ENCODE measurements at places on chromosomes 1 and 21.

DNA sequence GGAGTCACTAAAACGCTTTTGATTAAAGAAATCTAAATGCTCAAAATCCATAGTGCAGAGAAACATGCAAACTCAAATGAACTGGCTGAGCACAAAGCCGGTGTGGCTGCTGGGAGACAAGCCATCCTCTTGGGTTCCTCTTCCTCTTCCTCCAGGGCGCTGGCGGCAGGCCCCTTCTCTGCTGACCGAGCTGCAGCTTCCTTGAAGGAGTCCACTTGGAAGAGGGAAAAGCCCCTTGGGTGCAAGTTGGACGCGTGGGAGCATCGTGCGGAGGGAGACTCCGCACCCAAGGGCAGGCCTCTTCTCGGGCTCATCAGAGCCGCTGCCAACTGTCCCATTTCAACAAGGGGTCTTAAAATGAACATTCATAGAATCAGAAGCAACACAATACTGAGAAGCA is 7.9 kb downstream of the CCNL2 start:
- no peak for DNase-seq

- DNase-seq: peak; percentile 64
Observed at GRCh38 chr1:42380586-42381279, at the start of gene RIMKLA. RIMKLA (plus strand) TSS chr1:42380792; CDS start chr1:42380935, 143 bp downstream.

DNA sequence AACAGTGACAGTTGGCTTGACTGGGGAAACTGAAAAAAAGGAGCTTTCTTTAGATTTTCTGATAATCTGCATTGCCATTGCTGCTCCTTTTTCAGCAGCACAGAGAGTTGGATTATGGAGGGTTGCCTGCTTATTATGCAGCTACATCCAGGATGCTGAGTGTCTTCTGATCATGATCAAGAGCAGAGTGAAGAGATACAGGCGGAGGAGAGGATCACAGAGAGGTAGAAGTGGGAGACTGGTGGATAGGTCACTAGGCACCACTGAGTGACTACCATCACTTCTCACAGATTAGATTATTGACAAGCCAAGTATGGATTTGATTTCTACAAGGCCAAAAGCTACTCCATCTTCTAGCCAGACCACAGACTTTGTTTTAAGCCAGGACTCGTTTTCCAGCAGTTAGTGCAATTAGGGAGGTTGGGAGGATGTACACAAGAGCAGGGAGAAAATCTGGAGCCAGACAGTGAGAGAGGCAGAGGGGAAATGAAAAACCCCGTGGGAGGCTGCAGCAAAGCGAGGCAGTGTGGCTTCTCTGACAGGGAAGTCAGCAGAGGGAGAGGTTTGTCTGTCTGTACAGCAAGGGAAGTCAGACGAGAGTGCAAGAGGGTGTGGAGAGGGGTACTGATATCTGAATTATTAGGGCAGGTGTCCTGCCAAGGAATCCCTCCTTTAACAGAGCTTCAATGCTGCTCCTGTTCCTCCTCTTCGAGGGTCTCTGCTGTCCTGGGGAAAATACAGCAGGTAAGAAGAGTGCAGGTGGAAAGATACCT is at the start of gene CD1E:
CD1E (plus strand) TSS at position 592 of the 773 bp plus-strand sequence; CDS start at position 687, 95 bp downstream.
- no peak for DNase-seq

DNA sequence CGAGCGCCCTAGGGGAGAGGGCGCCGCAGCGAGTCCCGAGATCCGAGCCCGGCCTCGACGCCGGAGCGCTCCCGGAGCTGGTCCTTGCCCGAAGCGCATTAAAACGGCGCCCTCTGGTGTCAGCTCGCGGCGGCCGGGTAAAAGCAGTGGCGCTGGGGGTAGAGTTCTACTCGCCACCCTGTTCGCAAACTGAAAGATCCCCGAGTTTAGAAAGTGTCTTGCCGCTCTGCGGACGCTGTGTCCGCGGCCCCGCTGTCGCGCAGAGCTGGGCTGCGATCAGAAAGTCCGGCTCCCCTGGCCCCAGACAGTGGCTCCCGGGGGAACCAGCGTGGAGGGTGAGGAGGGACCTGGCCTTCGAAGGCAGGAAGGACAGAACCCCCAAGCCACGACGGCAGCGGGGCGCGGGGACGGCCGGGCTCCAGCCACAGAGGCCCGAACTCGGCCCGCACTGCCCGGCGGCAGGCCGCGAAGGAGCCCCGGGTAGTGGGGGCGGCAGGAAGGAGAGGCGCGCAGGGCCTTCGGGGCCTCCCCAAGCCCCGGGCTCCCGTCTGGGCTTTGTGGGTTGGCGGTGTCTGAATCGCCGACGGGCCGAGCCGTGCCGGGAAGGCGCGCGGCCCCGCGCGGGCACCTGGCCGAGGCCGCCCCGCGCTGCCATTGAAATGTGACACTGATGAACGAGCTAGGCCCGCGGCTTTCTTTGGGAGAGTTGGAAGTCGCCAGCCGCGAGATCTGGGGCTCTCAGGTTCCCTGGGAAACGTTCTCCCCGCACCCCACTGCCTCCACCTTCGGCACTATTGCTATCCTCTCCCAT is 39.1 kb upstream of the NFIA start:
- peak; percentile 37 for DNase-seq

GRCh38 chr1:179251675-179252074 is 22.2 kb upstream of the ABL2 start:
- DNase-seq: peak; percentile 63

DNA sequence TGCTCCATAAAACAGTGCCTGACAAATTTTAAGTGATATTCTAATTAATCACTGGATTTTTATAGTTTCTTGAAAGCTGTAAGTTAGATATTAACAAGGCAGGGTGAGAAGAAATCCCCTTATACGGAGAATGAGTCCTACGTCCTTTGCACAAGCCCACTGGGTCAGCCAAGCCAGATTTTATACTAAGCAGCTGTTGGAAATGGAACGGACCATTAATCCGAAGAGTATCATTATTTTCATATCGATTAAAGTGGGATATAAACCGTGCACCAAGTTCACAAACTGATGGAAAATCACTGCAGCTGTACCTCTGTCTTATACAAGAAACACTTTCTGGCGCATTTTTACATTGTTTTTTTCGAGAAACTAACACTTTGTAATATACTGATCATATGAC is 35.2 kb downstream of the SPAG17 start:
- no peak for DNase-seq

DNA sequence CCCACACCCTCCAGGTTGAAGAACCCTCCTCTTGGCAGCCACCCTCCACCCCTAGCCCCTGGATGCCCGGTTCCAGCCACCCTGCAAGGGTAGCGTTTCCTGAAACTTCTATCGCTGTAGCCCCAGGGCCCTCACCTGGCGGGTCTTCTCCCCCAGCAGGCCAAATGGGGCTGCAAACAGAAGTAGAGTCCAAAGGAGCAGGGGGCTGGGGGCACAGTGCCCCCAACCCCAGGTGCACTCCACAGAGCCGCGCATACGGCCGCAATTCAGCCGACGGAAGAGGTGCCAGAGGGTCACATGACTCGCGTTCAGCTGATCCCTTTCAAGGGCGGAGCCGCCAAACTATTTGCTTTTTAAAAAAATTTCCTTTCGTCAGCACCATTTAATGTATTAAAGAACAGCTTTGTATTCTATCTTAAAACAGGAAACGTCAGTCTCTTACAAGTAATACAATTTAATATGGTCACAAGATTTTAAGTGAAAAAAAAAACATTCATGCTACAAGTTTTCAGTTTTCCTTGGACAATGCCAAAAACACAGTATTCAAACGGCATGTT is at the start of gene GLMP:
GLMP (minus strand) TSS at position 289 of the 557 bp plus-strand sequence; CDS start at position 255, 34 bp downstream.
- no peak for DNase-seq

GRCh38 chr1:8858112-8858668 is 20.3 kb downstream of the ENO1 start:
- no peak for DNase-seq

DNA sequence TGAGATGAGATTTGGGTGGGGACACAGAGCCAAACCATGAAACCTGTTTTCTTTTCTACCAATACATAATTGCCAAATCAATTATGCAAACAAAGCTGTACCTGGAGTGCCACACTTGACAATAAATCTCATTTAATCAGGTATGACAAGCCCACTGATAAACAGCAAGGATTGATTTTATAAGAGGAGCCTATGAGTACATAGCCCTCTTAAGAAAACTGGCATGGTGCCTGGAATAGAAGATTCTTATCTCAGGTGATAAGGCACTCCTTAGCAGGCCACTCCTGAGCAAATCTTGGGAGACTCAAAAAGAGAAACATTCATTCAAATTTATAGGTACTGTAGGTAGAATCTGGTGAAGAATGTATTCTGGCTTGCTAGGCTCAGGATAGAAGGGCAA is 28.6 kb upstream of the PDE4B start:
- no peak for DNase-seq

DNA sequence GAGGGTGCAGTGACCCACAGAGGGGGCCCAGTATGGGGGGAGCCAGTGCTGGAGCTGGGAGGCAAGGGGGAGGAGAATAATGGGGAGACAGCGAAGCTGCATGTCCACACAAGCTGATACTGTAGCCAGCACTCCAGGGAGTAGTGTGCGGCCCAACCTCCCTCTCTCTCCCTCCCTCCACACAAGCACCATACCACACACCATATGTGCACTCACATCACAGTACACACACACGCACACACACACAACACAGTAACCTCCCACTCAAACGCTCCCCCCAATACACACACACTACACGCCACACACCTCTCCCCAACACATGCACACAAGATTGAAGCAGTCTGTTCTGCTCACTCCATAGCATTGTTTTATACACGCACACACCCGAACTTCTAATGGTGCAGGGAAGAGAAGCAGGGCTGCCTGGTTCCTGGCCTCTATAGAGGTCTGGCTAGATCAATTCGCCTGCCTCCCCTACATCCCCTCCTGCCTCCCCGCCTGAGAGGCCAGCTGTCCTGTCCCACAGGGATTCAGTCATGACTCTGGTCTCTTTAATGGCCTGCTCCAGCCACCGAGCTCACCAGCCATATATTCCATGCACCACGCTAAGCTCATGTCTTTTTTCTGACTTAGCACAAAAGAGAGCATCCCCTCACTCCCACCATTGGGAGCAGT is 3.8 kb downstream of the NCDN start:
- no peak for DNase-seq

DNA sequence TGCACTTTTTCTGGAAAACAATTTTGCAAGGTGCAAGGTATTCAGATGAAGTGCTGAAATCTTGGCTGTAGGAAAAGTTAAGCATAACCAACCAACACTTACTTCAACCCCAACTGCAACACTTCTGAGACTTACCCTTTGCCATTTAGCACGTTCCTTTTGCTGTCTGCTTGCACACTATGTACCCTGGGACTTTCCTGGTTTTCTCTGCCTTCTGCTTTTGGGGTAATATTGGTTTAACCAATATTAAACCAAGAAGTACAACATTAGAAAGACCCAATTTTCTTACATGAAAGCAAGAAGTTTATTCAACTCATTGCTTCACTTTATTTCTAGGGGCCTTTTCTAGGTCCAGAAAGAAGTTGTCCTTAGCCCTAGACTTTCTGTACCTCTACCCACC is 193.0 kb downstream of the HLX start:
- DNase-seq: no peak

DNA sequence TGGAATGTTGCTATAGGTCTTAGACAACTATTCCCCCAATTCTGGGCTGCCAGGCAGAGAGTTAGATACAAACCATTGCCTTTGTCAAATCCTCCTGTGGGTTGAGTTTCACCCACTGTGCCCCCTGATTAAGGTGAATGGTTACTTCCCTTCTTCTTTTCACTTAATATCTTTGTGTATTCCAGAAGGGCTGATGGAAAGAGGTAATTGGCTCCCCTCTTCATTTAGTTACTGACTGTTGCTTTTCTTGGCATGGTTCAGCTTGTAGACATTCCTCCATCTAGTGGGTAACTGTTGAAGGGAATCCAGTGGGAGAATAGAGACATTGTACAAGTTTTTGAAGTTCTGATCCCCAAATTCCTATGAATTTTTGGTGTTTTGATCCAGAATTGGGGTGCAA is 43.8 kb upstream of the MACF1 start:
- no peak for DNase-seq

DNA sequence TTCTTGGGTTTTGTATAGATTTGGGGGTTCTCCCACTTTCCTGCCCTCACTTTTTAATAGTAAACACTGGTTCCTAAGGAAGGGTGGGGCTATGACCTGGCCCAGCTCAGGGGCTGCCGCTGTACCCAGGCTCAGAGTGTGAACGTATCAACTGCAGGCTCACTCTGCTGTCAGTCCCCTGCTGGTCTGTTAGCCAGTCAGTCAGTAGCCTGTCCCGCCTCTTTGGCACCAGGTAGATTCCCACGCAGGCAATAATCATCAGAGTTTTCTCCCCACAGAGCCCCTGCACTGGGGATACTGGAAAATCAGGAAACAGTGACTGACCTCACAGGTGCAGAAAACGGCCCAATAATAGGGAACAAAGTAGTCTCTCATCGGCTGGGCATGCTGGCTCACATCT is 15.0 kb upstream of the ALPL start:
- DNase-seq: no peak

GRCh38 chr1:40042341-40042740 is 1.8 kb downstream of the CAP1 start:
- DNase-seq: no peak

GRCh38 chr21:46637952-46638746 is 2.7 kb downstream of the PRMT2 start:
- DNase-seq: no peak

DNA sequence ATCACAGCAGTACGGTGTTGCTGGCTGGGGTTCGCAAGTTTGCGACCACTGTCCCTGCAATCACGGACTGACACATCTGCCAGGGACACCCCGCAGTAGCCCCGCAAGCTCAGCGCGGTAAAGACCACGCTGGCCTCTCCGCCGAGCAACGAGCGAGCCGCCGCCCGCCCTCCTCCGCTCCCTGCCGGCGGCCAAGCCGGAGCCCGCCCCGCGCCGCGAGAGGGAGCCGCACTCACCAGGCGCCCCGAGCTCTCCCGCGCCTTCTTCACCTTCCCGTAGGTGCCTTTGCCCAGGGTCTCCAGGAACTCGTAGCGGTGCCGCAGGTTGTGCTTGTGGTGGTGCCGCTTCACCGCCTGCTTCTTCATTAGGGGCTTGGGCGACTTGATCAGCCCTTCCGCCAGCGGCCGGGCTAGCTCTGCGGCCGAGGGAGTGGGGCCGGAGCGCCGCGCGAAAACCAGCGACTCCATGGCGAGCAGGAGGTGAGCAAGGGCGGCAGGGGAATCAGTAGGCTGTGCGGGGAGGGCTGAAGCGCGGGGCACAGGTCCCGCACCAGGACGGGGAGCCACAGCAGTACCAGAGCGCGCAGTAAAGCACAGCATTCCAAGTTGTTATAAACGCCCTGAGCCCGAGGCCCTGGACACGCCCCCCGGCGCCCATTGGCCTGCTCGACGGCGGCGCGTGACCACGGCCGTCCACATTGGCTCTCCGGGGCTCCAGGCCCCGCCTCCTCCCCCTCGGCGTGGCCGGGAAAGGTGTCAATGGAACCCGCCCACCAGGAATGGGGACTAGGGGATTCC is at the start of gene NUAK2:
NUAK2 (minus strand) TSS at position 584 of the 797 bp plus-strand sequence; CDS start at position 467, 117 bp downstream.
- peak; percentile 94 for DNase-seq

DNA sequence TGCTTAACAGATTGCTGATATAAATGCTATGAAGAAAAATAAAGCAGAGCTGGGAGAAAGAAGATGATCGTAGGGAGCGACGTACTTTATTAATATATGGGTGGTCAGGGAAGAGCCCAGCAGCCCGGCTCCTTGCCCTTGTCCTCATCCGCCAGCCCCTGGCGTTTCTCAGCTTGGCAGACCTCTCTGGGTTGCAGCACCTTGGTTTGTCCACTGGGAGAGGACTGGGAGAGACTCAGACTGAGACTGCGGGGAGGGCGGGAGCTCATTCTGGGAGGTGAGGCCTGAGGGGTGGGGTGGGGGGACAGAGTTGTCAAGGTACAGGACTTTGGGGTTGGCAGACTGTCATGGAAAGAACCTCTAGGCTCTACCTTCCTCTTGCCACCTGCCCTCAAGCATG is 3.3 kb upstream of the S100A3 start:
- no peak for DNase-seq

- no peak for DNase-seq
Observed at GRCh38 chr1:87743256-87743655, 414.6 kb downstream of the LMO4 start.

GRCh38 chr1:152869808-152870419 is 8.2 kb upstream of the SMCP start:
- DNase-seq: peak; percentile 36

Measured in HTR-8/SVneo (cell line).